Stomach (tissue), 19 donors: ENCODE measurements at places on chromosomes 12 and 14. TPM values are rescaled to one million over a fixed set of nuclear protein-coding genes. Genes with fewer than 3 reads are reported as not detected.

GRCh38 chr12:98127854-98128253, 387.5 kb upstream of the TMPO start:
- no peak for DNase-seq

DNA sequence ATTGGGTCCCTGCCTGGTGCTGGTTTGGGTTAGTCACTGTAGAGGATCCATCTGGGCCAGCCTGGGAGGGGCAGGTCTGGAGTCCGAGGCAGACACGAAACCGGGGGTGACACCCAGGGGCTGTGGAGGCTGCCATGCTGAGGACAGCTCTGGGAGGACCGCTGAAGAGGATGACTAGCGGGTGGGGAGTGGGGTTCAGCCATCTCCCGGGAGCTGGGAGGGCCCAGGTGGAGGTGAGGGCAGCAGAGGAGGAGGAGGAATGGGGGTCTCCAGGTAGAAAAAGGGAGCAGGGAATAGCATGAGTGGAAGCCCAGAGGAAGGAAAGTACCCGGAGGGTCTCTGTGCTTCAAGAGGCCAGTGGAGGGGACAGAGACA, 4.0 kb upstream of the DIO3 start:
- no peak for DNase-seq

APAF1 gene
- polyA plus RNA-seq: 5.2 TPM

DNA sequence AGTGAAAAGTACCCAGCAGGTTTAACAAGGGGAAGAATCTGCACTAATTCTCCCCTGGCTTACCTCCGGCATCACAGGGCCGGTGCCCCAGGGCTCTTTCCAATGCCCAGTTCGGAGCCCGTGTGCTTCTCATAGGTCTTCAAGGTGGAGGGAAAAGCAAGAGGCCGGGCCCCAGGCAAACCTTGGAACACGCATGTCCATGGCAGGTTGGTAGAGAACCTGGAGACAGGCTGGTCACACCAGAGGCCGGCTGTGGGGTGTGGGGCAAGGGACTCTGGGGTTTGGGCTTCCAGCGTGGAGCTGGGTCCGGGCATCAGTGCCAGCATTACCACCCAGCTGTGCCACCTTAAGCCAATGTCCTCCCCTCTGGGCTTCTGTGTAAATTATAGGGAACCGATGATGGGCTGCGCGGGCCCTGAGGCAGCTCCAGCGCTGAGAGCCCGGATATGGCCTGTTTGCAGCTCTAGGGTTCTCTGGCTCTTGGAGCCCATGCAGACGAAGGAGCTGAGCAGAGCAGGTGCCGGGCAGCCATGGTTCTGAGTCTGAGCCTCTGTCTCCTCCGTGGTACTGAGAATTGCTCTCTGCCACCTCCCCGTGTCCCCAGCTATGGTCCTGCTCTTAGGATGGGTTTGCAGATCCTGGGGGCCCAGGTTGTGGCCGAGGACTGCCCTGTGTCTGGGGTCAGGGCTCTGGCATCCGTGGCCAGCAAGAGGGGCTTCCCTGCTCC, 197.0 kb upstream of the C14orf180 start:
- DNase-seq: no peak

DNA sequence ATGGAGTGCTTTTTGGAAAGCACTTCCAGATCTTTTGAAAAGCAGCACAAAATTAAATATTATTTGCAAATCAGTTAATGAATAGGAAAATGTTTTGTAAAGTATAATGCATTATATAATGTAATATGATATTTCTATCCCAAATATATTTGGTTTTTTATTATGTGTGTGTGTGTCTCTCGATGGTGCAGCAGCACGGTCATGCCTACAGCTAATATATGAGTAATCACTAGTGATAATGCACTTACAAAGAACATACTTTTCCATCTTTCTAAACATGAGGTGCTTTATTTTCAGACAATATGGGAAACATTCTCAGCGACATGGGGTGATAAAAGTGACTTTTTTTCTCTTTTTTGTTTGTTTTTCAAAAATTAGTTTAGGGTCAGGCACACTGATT, 1.3 kb upstream of the EEA1 start:
- no peak for DNase-seq

DNA sequence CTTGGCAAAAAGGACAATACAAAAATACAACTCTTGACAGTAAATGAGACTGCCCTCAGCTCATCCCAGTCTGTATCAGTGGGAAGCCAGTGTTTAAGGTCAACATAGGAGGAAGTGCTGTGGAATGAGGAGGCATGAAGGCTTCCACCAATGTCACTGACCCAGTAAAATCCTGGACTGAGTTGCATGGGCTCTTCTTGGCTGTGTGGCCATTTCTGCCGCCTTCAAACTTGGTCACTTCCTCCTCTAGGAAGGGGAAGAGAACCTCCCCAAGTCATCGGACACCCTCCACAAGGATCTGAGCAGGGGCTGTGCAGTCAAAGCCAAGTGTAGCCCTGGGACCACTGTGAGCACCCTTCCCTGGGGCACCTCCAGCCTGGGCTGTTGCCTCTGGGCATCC, 11.9 kb downstream of the GPR68 start:
- DNase-seq: no peak

- DNase-seq: no peak
Observed at GRCh38 chr12:28996688-28997087, 152.4 kb upstream of the FAR2 start.

IGFBP6 gene
- 54.7 TPM for polyA plus RNA-seq

DNA sequence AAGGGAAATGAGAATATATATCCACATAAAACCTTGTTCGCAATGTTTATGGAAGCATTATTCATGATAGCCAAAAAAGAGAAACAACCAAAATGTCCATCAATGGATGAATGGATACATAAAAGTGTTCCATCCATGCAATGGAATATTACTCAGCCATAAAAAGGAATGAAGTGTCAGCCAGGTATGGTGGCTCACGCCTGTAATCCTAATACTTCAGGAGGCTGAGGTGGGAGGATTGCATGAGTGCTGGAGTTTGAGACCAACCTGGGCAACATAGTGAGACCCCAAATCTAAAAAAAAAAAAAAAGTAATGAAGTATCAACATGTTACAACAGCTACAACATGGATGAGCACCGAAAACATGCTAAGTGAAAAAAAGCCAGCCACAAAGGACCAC, 23.6 kb upstream of the C12orf76 start:
- DNase-seq: no peak

- no peak for DNase-seq
Observed at GRCh38 chr12:47244835-47245234, 165.1 kb upstream of the AMIGO2 start.

PKP2 gene
- polyA plus RNA-seq: 16.0 TPM

- DNase-seq: peak; percentile 14
Observed at GRCh38 chr14:32565256-32565655, 236.2 kb downstream of the AKAP6 start.

LRRIQ1 gene
- polyA plus RNA-seq: not detected

DNA sequence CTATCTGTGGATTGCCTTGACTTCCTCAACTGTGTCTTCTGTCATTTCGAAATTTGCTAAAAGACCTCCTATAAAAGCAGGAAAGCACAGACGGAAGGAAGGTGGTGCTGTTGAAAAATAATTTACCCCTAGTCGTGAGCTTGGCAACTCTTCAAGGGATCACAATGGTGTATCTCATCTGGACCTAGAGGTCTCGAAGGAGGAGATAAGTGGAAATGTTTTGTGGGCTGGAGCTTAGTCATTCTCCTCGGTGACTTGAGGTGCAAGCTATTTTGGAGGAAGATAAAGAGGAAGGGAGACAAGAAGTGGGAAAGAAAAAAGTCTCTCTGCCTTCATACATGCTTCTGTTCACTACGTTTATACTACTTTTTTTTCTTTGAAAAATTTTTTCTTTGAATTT, 89.9 kb downstream of the FLRT2 start:
- no peak for DNase-seq
